Left ventricle myocardium inferior (tissue), 1 donor: ENCODE measurements at places on chromosomes 3 and 15. TPM values are rescaled to one million over a fixed set of nuclear protein-coding genes. Genes with fewer than 3 reads are reported as not detected.

DNAH12 gene
- 0.16 TPM for total RNA-seq

CILP gene
- total RNA-seq: 7.3 TPM

ALS2CL gene
- 33.7 TPM for total RNA-seq

SERPINI2 gene
- 0.41 TPM for total RNA-seq

DNA sequence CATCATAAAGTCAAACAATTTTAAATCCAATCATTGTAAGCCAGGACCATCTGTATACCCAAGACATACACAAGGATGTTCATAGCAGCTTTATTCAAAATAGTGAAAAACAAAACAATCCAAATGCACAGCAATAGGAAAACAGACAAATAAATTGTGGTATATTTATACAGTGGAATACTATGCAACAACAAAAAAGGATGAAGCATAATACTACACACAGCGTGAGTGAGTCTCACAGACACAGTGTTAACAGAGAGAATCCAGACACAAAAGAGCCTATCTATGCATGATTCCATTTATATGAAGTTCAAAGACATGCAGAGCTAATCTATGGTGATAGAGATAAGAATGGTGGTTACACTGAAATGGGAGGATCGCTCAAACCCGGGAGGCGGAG is 5.6 kb upstream of the MUC20 start:
- DNase-seq: no peak

DNA sequence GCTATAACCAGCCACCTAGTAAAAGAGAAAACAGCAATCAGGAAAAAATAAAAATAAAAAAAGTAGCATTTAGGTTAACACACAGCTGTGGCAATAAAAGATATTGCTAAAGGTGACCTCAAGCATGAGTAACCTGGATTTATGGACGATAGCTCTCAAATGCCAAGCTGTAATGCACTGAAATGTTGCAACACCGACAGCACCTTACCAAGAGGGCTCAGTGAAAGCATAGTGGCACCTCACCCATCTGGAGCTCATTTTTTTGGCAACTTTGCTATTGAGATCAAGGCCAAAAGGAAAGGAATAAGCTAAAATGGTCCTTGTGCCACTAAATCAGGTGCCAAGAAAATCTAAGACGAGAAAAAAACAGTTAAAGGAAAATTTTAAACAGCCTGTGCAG is 2.5 kb downstream of the HACD2 start:
- DNase-seq: no peak

- DNase-seq: no peak
These were observed 50.1 kb downstream of the C3orf20 start for GRCh38 chr3:14725013-14725412.

DNA sequence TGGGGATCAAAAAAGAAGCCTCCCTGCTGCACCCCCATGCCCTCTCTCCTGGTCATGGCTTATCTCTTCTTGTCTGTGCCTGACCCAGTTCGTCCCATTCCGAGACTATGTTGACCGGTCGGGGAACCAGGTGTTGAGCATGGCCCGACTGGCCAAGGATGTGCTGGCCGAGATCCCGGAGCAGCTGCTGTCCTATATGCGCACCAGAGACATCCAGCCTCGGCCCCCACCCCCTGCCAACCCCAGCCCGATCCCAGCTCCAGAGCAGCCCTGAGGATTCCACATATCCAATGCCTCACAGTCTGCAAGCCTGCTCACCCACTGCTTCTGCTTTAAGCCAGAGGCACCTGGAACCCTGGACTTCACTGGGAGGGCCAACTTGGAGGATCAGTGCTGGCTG is 2.1 kb upstream of the BRPF1 start:
- no peak for DNase-seq
